ENCODE measurements at places on chromosomes 13 and 19.

DNA sequence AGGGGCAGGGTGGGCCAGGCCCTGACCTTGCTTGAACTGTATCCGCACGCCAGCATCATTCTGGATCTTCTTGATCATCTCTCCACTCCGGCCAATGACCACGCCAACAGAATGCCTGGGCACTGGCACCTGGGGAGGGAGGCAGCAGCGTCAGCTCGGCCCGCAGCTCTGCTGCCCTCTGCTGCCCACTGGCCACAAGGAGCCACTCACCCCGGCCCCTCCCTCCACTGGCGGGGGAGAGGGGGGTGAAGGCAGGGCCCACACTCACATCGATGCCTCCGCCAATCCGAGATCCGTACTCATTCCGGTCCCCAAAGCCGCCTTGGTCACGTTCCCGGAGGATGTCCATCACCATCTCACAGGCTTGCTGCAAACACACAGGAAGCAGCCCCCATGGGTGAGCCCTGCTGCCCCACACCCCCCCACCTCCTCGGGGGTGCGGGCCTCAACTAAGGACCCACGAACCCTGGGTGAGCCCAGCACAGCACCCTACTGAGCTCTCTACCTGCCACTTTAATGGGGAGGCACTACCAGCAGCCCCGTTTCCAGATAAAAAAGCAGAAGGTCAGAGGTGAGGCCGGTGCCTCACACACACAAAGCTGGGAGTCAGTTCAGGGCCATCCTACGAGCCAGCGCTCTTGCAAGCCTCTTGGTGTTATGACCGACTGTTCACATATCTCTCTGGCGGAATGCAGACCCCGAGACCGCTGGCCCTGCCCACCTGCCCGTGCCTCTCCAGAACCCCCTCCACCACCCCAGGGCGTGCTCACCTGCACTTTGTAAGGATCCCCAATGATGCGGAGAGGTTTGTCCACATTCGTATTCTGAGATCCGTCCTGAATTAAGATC is 6.7 kb downstream of the KHSRP start:
- DNase-seq: peak; percentile 35

- no peak for DNase-seq
Measured at GRCh38 chr19:43308244-43308815, 39.0 kb upstream of the PSG9 start.

- no peak for DNase-seq
Measured at GRCh38 chr13:86355301-86355700, 556.1 kb upstream of the SLITRK6 start.

- DNase-seq: peak; percentile 65
Measured at GRCh38 chr13:95020298-95020987, 280.8 kb downstream of the ABCC4 start.

- peak; percentile 53 for DNase-seq
Measured at GRCh38 chr19:48674921-48675824, 2.4 kb upstream of the NTN5 start.

- DNase-seq: no peak
Measured at GRCh38 chr13:49108196-49108595, 111.9 kb upstream of the MLNR start.

DNA sequence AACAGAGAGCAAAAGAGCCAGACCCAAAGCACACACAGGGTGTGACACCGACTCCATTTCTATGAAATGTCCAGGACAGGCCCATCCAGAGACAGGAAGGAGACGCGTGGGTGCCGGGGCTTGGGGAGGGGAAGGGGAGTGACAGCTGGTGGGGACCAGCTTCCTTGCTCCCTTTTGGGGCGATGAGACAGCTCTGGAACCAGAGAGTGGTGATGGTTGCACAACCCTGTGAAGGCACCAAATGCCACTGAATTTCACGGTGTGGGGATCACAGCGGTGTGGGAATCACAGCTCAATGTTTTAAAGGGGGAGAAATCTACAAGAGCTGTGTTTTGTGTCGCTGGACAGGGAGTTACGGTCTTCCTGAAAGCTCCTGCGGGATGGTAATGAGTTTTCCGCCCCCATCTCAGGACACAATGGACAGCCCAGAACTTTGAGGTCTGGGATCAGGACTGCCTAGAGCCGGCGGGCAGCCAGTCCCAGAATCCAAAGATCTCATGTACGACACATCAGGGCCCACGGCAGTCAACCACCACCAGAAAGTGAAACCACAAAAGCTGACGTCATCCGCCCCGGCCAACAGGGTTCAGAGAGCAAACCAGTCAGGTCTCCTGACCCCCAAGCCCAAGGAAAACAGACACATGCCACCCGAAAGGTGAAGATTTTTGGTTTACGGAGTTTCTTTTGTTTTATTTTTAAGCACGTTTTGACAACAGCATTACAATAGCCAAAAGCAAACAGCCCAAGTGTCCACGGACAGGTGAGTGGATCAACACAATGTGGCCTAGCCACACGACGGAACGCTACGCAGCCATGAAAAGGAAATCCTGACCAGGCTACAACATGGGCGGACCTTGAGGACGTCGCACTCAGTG is 7.3 kb downstream of the SGTA start:
- DNase-seq: peak; percentile 65

- no peak for DNase-seq
Measured at GRCh38 chr13:98890925-98891324, 86.9 kb downstream of the DOCK9 start.

- DNase-seq: no peak
Measured at GRCh38 chr19:32287086-32287485, 58.3 kb upstream of the ZNF507 start.

DNA sequence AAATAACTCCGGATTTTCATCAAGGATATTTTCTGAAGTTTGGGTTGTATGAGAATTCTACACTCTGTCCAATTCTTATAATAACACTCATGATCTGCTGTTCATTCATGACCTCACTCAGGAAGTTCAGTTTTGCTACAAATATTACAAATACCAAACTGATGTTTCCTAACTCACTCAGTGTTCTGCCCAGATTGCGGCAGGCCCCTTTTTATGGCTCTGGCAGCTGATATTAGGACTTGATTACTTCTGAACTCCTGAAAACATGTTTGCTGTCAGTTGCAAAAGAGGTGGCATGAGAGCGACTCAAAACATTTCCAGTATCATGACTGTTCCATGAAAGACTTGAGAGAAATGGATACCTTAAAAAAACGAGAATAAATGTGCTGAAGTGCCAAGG is 188.0 kb downstream of the RGCC start:
- peak; percentile 2 for DNase-seq

DNA sequence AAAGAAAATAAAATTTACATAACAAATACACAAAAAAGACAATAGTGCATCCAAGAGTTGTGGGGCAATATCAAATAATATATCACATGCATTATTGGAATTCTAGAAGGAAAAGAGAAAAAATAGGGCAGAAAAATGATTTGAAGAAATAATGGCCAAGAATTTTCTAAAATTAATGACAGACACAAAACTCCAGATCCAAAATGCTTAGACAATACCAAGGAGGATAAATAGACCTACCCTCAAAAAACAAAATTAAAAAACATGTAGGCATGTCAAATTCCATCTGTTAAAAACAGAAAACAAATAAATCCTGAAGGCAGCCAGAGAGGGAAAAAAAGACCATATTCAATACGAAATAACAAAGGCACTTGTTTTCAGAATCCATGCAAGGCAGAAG is 191.5 kb upstream of the ZNF536 start:
- no peak for DNase-seq

GRCh38 chr19:35006342-35006998 is 6.3 kb downstream of the GRAMD1A start:
- peak; percentile 96 for DNase-seq

DNA sequence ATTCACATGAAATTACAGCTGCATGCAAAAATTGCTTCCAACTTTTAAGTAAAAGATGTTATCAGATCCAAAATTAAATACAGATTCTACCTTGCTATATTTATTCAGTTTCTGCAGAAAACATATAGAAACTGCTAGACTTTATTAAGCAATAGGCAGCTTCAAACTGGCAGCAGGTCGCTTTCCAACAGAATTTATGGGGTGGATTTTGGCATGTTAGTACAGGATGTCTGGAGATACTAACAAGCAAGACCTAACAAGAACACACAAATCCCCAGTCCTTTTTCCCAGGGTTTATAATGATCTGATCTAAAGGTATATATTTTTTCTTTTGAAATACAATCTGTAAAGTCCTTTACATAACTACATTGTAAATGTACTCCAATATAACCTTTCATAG is 27.5 kb downstream of the TBC1D4 start:
- DNase-seq: no peak

- no peak for DNase-seq
Measured at GRCh38 chr13:40383885-40384284, 282.6 kb downstream of the FOXO1 start.

GRCh38 chr13:24564881-24565280 is 52.3 kb upstream of the PARP4 start:
- no peak for DNase-seq

DNA sequence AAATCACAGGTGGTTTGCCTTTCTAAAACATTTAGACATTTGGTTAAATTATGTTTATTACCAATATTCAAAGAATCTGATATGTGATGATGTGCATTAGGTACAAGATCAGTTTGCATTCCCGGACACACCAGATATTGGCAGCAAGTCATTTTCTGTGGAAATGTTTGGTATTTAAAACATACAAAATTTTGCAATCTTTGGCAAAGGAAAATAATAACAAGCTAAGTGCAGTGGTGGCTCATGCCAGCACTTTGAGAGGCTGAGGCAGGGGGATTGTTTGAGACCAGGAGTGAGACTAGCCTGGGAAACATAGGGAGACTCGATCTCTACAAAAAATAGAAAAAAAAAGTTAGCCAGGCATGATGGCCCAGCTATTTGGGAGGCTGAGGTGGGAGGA is 29.1 kb upstream of the TSC22D1 start:
- no peak for DNase-seq

GRCh38 chr19:40663695-40664692 is 26.5 kb downstream of the NUMBL start:
- peak; percentile 49 for DNase-seq

- no peak for DNase-seq
Measured at GRCh38 chr19:799076-799881, 2.0 kb downstream of the PTBP1 start.

- no peak for DNase-seq
Measured at GRCh38 chr13:37263871-37264270, 158.4 kb upstream of the CSNK1A1L start.

DNA sequence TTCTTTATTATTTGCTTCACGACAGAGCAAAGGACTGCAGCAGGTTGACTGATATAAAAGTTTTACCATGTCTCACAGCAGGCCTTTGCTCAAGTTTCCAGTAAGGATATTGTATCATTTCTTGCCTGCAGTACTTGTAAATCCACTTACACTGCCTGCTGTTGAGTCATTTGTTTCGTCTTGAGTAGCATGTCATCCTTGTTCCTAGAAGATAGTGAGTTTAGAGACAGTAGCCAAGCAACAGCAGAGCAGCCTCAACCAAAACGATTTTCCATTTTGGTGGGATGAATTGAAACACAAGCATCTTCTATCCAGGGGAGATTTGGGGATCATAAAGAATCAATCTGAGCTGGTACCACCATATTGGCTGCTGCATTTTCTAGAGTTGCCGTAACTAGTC is 24.0 kb upstream of the ALOX5AP start:
- DNase-seq: no peak

GRCh38 chr13:43100667-43101066 is 77.3 kb downstream of the DNAJC15 start:
- DNase-seq: no peak

Data from A172 (cell line).